ENCODE measurements at places on chromosomes 2 and 18.
A peak's percentile ranks its signal among the peaks of the same experiment; 100 is the strongest.

GRCh38 chr2:140597836-140598235 lies 1533.0 kb downstream of the LRP1B start:
- no peak for DNase-seq

- DNase-seq = peak; percentile 1
Observed at GRCh38 chr2:161044095-161044865, 115.9 kb upstream of the TANK start.

GRCh38 chr2:232290668-232291067 lies 87.9 kb upstream of the ALPP start:
- DNase-seq = no peak

DNA sequence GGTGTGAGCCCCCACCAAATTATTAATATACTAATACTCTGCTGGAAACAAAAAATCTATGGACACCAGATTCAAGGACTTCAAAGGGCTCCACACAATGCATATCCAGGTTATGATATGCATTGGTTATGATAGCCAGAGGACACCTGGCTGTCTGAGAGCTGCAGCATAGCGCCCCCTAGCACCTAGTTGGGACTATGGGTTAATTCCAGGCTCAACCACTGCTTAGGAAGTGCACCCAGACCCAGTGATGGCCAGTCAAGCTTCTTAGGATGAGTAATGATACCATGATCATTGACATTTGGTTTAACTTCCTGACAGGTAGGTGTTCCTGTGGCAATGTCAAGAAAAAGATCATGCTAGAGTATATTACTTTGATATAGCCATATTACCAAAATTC lies 3.8 kb upstream of the FRZB start:
- DNase-seq = no peak

DNA sequence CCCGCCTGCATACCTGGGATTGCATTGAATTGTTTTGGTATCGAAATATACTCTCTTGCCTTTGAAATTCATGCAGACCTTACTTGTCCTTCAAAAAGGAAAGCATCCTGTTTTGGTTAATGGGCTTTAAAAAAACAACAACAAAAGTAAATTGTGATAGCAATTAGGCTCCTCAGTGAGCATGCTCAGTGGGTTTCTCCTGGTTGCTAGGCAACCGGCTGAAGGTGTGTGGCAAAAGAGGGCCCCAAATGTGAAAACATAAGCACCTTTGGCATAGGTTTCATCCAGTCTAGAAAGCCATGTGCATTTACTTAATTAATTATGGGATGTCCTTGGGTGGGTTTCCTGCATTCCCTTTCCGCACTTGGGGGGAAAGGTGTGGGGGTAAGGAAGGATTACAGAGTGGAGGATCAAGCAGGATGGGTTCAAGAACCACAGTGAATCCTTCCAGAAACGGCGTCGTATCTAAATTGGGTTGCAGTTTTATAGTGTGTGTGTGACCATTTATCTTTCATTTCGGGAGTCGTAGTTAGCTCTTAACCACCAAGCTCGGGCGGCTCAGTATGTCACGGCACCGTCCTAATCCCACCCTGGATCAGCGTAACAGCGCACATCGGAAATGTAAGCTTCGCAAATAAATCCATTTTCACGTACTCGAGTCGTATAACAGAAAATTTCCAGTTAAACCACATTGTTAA lies 274.9 kb upstream of the TCF4 start:
- no peak for DNase-seq

GRCh38 chr2:238467792-238468191 lies 41.1 kb downstream of the ASB1 start:
- DNase-seq = no peak

DNA sequence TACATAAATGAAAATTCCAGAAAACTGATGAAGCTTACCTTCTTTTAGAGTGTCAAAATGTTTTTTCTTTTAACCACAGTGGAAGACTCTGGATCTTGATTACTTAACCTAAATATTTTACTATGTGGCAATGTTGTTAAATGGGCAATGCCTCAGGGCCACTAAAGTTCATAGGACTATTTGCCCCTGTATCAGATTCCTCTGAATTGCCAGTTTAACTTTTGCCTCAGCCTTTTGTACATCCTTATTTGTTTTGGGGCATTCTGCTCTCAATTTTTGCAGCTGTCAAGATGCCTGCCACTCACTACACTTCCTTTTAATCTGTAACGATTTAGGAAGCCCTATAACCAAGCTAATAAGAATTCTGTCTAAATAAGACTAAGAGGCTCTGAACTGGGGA lies 31.7 kb upstream of the SERTAD2 start:
- DNase-seq = no peak

All from NCI-H1436 (cell line).